ENCODE measurements at places on chromosomes 16 and 17.

DNA sequence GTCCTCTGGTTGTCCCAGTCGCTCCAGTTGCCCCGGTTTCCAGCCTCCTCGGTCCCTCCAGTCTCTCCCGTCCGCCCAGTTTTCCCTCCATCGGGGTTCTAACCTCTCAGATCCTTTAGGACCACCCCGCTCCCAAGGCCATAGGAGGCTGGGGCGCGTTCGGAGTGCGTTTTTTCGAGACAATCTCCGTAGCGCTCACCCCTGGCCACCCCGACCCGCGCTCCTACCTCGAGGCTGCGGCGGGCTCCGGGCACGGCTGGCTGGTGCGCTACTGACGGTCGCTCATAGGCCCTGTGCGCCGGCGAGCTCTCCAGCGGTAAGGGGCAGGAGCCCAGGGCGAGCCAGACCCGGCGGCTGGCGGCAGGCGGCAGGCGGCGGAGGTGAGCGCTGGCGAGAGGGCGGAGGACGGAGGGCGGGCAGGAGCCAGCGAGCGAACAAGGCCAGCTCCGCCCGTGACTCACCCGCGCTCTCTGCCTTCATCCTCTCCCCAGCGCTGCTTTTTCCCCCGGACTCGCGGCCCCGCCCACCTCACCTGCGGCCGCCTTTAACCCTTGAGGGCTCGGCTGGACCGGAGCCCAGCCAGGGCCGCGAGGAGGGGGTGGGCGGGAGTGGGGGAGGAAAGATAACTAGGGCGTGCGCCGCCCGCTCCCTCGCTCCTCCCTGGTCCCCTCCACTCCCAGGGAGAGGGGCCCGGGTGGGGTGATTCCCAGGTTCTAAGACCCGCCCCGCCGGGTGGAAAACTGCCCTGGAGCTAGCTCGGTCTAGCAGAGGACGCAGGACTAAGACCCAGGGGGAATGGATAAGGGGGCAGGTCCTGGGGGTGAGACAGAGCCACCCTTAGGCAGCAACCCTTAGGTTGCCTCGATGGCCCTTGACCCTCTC, at the start of gene SP6:
SP6 (minus strand) TSS at position 472 of the 882 bp plus-strand sequence. CDS start 2,734 bp downstream, outside the sequence.
- peak; percentile 68 for DNase-seq

- DNase-seq: no peak
These were observed at the start of gene KRT222 for GRCh38 chr17:40664582-40665333. Gene KRT222 (minus strand): TSS chr17:40665177. CDS start chr17:40665099, 78 bp downstream.

DNA sequence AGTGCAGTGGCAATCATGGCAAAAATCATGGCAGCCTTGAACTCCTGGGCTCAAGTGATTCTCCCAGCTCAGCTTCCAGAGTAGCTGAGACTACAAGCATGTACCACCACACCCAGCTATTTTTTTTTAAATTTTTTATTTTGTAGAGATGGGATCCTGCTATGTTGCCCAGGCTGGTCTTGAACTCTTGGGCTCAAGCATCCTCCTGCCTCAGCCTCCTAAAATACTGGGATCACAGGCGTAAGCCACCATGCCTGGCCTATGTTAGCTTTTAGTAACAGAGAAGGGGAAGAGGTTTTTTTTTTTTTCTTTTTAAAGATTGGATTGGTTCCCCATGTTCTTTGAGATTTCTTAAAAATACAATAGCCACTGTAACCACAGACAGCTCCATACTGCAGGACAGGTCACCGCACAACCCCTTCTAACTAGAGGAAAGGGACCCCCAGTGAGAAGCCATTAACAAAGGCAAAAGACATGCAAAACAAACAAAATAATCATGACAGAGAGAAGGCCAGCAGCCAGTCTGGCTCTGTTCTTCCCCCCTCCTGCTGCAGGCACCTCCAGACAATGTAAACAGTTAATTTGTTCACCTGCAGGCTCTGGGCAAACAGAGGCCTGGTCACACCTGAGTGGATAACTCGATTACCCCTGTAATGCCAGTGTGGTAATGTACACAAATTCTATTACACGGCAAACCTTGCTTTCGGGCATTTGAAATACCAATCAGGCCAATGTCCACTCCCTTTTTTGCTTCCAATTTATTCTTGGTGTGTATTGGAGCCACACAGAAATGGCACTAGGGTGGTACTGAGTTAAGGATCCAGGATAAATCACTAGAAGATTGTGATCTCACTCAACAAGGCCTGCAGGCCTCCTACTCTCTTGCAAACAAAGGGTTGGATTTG, 52.9 kb downstream of the SNX11 start:
- DNase-seq: no peak

DNA sequence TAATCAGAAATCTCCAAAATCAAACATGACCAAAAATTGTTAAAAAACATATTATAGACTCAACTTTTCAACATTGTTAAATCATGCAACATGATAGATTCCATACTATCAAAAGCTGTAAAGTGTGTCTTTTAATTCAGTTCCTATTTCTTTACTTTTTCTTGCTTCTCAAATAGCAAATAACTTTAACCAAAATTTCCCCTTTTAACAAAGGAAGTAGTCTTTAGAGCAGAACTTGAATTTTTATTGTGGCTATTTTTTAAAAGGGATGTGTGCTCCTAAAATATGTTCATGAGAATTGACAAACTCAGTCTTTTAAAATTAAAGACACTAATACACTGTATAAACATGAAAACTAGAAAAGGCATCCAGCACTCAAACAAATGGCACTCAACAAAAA, 49.1 kb downstream of the SPAG9 start:
- DNase-seq: no peak

GRCh38 chr17:27968206-27968732, 74.2 kb upstream of the NLK start:
- no peak for DNase-seq

DNA sequence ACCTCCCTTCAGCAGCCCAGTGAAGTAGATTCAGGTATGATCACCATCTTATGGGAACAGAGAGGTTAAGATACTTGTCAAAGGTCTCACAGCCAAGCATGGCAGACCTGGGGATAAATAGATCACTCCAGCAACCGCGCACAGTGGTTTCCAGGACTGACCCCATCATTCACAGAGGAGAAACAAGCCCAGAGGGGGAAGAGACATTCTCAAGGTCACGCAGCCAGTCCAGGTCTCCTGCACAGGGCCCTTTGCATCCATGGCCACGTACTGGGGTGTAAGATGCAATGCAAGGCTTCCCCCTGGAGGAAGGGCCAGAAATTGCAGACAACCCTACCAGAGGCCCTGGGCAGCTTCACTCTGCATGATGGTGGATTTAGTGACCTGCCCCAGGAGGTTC, 19.9 kb downstream of the TLE7 start:
- DNase-seq: no peak

DNA sequence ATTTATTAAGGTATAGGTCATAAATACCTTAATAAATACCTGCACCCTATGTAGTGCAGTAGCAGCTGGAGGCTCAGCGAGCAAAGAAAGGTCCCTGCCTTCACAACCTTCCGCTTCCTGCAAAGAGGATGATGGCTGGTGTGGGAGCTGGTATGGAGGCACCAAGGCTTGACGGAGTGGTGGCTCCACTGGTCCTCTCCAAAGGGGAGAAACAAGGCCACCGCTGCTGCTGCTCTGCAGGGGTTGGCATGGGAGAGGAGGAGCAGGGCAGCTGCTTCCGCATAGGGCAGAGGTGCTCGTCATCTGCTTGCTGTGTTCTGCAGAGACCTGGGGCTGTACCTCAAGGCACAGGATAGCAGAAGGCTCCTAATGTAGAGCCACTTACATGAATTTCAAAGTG, 52.8 kb downstream of the NDEL1 start:
- DNase-seq: no peak

DNA sequence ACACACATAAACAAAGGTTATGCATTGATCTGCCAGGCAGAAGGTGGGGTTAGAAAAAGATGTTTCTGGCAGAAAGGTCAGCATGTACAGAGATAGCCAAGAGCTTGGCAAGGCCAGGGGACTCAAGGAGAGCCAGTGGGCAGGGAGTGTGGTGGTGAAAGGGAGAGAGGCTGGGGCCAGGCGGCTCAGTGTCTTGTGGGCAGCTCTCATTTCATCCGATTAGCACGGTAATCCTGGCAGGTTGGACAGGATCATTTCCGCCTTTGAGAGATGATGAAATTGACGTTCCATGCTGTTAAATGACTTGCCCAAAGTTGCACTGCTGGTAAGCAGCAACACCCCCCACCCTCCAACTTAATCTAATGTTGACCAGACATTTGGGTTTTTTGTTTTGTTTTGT, 3.6 kb downstream of the CHD9 start:
- DNase-seq: no peak

DNA sequence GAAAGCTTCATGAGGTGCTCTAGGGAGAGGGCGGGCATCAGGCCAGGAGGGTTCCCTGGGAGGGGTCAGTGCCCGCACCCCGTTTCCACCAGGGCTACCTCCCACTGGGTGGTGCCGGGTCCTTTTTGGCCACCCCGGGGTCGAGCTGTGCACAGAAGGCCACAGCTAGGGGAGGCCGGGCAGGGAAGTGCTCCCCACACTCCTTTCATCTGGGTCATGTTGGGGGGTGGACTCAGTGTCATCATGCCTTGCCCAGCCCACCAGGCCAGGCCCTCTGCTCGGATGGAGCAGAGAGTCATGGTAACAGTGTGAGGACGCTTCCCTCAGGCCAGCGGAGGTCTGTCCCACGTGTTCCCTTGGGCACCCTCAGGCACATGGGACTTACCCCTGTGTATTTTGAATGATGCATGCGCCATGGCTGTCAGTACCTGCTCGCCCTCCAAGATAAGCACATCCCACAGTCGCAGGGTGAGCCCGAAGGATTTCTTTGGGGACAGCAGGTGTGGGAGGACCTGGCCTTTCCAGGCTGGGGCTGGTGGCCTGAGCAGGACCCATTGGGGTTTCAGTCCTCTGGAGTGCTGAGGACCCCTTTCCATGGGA, 46.4 kb downstream of the TNFRSF13B start:
- DNase-seq: no peak
